ENCODE measurements at places on chromosomes 1 and 21. TPM values are rescaled to one million over a fixed set of nuclear protein-coding genes. Genes with fewer than 3 reads are reported as not detected.

GRCh38 chr1:179761846-179762640 lies 19.0 kb downstream of the FAM163A start:
- DNase-seq, result no peak

DNA sequence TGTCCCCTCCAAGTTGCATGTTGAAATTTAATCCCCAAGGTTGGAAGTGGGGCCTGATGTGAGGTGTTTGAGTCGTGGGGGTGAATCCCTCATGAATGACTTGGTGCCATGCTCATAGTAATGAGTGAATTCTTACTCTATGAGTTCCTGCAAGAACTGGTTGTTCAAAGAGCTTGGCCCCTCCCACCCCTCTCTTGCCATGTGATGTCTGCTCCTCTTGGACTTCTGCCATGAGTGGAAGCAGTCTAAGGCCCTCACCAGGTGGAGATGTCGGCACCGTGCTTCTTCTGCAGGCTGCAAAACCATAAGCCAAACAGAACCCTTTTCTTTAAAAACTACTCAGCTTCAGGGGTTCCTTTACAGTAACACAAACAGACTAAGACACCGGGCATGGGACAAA lies 14.3 kb downstream of the G0S2 start:
- no peak for DNase-seq

GRCh38 chr21:33259995-33260394 lies 6.2 kb upstream of the IL10RB start:
- DNase-seq, result no peak

GRCh38 chr1:84939151-84939550 lies 46.1 kb upstream of the LPAR3 start:
- DNase-seq, result no peak

GRCh38 chr1:224238756-224239155 lies 55.7 kb downstream of the DEGS1 start:
- no peak for DNase-seq

GRCh38 chr1:235470741-235471439 lies 33.4 kb downstream of the B3GALNT2 start:
- no peak for DNase-seq

The TRPM2 gene
- 0.75 TPM for polyA plus RNA-seq
